NCI-H1105 treated with DMSO at 0.1 percent for 48 hours (cell line): ENCODE measurements at places on chromosomes 1 and 21.
A peak's percentile ranks its signal among the peaks of the same experiment; 100 is the strongest.

DNA sequence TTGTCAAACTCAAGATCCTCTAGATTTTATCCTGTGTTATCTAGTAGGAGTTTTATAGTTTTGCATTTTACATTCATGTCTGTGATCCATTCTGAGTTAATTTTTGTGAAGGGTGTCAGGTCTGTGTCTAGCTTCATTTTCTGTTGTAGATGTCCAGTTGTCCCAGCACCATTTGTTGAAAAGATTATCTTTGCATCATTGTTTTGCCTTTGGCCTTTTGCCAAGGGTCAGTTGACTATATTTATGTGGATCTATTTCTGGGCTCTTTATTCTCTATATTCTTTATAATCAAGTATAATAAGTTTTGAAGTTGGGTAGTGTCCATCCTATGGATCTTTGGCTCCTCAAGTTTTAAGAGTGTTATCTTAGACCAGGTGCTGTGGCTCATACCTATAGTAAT is 21.9 kb downstream of the TRAF5 start:
- DNase-seq: no peak

DNA sequence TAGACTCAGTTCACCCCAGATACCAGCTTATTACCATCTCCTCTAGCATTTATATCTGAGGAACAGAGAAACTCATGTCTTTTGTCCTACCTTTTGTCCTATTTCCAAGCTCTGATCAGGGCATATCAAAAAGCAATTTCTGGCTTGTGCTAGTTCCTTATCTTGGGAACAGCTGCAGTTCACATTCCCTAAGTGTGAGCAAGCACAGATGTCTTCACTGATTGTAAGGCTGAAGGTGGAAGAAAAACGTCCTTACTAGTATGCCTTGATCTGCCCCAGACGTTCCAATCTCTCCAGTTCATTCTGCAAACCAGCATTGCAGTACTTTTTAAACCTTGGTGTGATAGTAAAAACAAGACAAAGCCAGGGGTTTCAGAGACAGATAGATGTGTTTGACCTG is 139.8 kb downstream of the NCAM2 start:
- DNase-seq: no peak

- peak; percentile 88 for DNase-seq
These were observed 225.4 kb upstream of the NRIP1 start for GRCh38 chr21:15289896-15290841.

DNA sequence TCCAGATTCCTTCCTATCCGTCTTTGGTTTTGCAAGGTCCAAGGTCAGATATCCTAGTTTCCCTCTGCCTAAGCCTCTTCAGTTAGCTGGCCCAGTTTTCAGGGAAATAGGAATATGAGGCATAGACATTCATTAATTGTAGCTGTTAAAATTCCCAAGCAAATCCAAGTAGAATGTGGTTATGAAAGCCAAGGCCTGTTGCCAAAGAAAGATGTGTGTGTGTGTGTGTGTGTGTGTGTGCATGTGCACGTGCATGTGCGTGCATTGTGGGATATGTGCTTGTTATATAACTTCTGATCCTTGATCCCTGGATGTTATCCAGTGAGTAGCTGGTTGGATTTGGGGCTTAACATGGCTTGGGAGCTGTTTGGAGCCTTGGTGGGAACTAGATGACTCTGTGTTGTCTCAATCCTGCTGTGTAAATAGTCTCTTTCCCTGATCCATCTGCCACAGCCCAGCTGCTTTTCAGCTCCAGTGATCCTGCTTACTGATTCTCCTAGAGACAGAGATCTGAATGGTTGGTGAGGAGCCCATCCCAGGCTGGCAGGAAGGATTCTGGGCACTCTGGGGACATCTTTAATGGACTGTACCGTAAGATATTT is 70.6 kb upstream of the GCLM start:
- DNase-seq: no peak

- no peak for DNase-seq
These were observed 148.9 kb downstream of the EIF4G3 start for GRCh38 chr1:21027805-21028204.
